ENCODE measurements at places on chromosomes 3 and 15.

- no peak for DNase-seq
Measured at GRCh38 chr15:61036136-61036535, 193.0 kb downstream of the RORA start.

GRCh38 chr3:29338377-29338776 is 57.5 kb downstream of the RBMS3 start:
- no peak for DNase-seq

DNA sequence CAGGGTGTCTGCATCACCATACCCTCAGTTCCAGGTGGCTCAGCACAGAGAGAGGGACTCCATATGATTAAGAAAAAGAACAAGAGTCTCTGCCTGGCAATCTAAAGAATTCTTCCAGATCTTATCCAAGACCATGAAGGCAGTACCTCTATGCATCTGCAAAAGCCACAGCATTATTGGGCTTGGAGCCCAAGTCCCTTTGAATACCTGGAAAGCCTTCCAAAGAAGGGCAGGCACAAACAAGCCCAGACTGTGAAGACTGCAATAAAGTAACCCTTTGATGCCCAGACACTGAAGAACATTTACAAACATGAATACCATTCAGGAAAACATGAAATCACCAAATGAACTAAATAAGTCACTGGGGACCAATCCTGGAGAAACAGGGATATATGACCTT is 60.9 kb upstream of the DIPK2A start:
- no peak for DNase-seq

DNA sequence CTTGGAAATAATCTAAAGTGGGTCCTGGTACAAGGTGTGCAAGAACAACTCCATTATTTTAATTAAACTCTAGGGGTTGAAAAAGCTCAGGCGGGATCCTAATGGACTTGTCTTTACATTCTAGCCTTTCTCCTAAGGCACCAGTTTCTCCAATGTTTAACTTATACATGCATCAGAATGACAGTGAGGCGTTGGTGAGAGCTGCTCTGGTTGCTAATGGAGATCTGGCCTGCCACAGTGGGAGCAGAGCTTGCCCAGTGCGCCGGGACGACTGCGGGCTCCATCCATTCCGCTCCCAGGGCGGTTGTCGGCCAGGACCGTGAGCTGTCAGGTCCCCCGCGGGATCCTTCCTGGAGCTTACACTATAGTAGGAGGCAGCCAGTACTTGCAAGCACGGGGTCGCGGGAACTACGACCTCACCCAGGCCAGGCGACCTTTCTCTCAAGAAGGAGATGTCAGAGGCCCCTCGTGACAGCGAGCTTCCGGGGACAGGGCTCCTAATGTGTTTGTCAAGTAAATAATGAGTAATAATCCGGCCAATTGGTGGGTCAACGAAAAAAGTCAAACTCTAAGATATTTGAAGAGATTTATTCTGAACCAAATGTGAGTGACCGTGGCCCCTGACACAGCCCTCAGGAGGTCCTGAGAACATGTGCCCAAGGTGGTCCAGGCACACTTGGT is 991 bp upstream of the HIGD1A start:
- DNase-seq, result no peak

DNA sequence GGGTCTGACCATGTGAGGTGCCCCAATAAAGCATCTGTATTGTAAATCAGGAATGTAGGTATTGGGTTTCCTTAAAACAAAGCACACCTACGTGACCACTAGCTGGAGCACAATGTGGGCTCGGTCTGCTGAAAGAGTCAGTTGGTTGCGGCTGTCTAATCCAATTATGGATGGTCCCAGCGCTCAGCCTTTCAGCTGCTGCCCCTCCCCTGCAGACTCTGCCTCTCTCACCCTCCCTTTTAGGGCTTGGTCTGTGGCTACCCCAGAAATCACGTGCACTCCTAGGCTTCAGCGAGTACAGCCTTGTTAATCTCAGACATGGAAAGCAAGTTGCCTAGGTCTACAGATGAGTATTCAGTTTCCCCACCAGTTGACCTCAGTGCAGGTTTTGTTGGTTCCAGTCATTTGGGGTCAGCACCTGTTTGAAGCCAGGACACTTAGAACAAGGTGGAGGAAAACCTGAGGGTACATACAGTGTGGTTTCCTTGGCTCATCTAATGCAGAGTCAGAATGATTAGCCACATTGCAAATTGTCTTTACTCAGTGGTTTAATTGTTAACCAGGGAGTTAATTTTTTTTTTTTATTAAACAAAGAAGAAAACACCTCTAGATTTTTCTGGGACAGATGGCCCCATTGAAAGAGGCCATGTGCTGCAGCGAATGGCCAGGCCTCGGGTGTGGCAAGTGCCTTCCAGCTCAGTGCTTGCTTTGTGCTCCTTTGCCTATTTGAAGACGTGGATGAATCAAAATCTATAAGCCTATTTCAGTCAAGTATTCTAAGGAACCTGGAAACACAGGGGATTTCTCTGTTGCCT is 137.7 kb downstream of the IGF1R start:
- DNase-seq, result no peak

DNA sequence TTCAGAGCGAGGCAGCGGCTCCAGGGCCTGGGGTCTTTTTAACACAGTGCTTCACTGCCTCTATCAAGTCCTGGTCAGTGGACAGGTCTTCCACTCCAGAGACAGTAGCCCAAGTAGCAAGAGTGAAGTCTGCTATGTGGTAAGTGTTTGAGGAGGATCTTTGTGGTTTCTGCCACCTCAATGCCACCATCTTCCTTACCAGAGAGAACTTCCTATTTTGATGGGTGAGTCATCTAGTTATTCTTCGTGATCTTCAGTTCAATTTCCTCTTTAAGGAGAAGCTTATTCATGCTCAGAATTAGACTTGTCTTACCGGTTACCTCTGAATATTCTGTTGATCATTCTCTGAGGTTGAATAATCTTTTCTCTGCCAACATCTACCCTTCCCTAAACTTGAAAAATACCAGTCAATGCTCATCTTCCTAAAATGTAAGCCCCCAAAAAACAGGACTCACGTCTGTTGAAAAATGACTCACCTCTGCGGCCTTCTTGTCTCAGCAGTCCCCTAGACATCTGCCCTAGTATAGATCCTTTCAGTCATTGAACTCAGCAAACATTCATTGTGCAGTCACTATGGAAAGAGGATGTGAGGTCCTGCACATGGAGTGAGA is 32.2 kb upstream of the BCL6 start:
- no peak for DNase-seq

DNA sequence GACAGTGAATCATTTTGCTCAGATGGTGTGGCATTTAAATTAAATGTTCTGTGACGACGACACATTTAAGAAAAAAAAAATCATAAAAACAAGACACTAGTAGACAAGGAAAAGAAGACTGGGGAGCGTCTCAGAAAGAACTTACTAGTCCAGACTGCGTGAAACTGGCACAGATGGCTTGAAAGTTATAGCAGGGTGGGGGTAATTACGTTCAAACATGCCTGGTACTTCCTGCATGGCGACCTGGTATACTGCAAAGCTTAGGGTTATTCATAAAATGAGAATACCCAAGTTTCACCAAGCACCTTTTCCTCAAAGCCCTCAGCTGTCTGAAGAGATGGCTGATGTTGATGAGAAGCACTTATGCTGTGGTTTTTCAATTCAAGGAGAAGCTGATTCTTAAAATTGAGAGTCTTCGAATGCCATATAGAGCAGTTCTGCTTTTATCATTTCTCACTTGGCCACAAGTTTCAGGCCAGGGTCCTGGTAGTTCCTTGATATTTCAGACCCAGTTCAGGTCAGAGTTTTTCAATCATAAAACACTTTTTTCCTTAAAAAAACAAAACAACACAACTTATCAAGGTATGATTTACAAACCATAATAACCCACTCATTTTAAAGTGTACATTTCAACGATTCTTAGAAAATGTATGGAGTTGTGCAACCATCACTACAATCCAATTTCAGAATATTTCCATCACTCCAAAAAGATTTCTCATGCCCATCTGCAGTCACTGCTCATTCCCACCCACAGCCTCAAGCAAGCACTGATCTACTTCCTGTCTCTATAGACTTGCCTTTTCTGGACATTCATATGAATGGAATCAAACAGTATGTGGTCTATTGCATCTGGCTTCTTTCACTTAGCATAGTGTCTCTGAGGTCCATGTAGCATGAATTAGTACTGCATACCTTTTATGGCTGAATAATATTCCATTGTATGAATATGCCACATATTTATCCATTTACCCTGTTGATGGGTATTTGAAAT is 24.7 kb downstream of the PCOLCE2 start:
- DNase-seq, result no peak

- no peak for DNase-seq
Measured at GRCh38 chr3:178420033-178420432, 116.2 kb upstream of the KCNMB2 start.

- no peak for DNase-seq
Measured at GRCh38 chr15:66216806-66217205, 36.7 kb downstream of the MEGF11 start.

- DNase-seq, result no peak
Measured at GRCh38 chr15:29937956-29938355, 115.7 kb upstream of the TJP1 start.

DNA sequence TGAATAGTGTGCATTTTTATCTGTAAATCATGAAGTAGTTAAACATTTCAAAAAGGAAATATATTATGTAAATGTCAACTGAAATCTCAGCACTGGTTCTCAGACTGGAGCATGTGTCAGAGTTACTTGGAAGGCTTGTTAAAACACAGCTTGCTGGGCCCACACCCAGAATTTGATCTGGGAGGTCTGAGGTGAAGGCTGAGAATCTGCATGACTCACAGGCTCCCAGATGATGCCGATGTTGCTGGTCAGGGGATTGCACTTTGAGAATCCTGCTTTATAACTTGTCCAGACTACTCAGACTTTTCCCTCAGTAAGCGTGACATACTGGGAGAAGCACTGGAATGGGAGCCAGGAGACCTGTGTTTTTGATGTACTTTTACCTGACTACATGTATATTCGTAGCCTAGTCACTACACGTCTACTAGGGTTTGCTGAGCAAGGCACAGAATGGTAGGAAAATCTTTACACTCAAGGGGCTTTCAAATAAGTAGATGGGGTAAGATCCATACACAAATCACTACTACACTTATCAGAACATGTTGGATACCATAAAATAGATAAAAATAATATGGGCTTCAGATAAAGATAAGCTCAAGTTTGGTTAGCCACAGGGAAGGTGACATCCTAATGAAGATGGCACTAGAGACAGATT is 77.1 kb upstream of the MEX3B start:
- DNase-seq, result no peak

GRCh38 chr3:178003756-178004155 is 532.5 kb upstream of the KCNMB2 start:
- peak; percentile 24 for DNase-seq

GRCh38 chr15:96234109-96234892 is 96.2 kb upstream of the NR2F2 start:
- no peak for DNase-seq

- no peak for DNase-seq
Measured at GRCh38 chr3:150248116-150248887, 159.8 kb upstream of the TSC22D2 start.

DNA sequence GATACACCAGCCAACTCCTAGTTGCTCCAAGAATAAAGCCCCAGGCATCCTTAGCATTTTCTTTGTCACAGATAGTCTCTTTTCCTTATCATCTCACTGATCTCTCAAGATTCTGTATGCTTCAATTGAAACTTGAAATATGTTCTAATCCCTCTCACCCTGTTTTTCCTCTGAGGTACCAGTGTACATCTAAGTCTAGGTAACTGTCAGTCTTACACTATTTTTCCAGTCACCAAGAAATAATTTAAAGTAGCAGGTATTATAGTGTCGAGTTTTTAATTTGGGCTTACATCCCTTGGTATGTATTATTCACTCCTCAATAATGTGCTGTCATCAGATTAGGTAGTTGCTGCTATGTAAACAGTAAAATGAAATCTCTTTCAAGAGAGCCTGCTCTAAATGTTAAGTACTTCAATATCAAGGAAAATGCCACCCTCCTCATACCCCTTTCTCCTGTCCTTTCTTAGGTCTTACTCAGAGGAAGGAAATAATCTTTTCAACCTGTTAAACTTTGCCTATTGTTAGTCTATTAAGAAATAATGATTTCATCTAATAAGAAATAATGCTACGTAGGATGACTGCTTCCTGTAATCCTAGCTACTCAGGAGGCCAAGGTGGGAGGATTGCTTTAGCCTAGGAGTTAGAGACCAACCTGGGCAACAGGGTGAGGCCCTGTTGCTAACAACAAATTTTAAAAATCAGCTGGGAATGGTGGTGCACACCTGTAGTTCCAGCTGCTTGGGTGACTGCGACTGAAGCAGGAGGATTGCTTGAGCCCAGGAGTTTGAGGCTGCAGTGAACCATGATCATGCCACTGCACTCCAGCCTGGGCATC is 39.8 kb downstream of the TSC22D2 start:
- no peak for DNase-seq

GRCh38 chr3:140177943-140178342 is 243.0 kb downstream of the CLSTN2 start:
- no peak for DNase-seq

GRCh38 chr3:150059241-150059640 is 88.5 kb upstream of the PFN2 start:
- no peak for DNase-seq

DNA sequence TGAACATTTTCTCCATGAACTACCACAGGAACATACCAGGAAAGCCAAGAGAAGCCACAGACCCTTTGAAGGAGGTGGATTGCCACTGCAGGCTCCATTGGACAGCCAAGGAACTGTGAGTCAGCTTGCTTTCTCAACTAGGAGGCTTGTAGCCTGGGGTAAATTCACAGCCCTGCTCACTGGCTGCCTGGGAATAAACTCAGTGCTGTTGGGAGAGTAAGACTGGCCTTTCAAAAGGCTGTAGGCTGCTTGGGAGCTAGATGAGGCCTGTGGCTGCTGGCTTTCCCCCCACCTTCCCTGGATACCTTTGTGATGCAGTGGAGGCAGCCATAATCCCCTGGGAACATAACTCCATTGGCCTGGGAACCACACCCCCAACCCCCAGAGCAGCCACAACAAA is 223.5 kb upstream of the RBMS3 start:
- DNase-seq, result no peak

GRCh38 chr3:42635111-42635510 is 18.4 kb upstream of the ZBTB47 start:
- no peak for DNase-seq

DNA sequence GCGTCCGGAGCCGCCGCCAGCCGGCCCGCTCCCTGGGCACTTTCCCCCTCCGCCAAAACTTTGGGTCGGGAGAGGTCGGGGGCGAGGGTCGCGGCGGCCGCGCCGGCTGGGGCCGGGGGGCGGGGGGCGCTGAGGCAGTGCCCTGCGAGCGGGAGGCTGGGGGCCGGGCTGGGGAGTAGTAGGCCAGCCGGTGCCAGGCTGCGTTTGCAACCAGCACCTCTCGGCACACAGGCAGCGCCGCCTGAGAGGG is 452 bp downstream of the BBX start:
- no peak for DNase-seq

- no peak for DNase-seq
Measured at GRCh38 chr3:139827833-139828232, 107.2 kb upstream of the CLSTN2 start.

- no peak for DNase-seq
Measured at GRCh38 chr3:193960487-193961274, 175.3 kb upstream of the HES1 start.

- DNase-seq, result no peak
Measured at GRCh38 chr3:177306252-177306651, 109.0 kb upstream of the TBL1XR1 start.

GRCh38 chr3:149333176-149333859 is at the start of gene TM4SF18:
Gene TM4SF18 (minus strand): TSS chr3:149333636. CDS start chr3:149333382, 254 bp downstream.
- no peak for DNase-seq

GRCh38 chr3:98512576-98512975 is 10.1 kb downstream of the CLDND1 start:
- no peak for DNase-seq

All from naive thymus-derived CD8-positive, alpha-beta T cell (primary cell).